ENCODE measurements at places on chromosomes 7 and 10.

- no peak for DNase-seq
Observed at GRCh38 chr7:98203261-98203963, 7.8 kb upstream of the BHLHA15 start.

- DNase-seq = no peak
Observed at GRCh38 chr10:7906128-7906527, 87.8 kb downstream of the TAF3 start.

DNA sequence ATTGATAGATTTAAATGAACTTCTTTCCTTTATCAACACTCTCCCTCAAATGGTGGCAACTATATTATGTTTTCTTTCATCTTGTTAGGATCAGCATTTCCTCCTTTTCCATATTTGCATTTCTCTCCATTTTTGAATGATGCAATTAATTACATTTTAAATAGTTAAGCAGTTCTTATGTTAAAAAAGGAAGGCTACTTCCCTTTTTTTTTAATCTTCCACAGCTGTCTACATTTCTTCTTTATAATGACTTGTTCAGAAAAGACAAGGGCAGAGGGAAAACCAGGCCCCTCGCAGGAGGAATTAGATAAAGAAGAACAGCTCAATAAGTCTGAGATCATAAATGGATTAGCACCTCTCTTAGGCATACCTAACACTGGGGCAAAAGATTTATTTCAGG is 208.9 kb downstream of the ARL4A start:
- DNase-seq = no peak

DNA sequence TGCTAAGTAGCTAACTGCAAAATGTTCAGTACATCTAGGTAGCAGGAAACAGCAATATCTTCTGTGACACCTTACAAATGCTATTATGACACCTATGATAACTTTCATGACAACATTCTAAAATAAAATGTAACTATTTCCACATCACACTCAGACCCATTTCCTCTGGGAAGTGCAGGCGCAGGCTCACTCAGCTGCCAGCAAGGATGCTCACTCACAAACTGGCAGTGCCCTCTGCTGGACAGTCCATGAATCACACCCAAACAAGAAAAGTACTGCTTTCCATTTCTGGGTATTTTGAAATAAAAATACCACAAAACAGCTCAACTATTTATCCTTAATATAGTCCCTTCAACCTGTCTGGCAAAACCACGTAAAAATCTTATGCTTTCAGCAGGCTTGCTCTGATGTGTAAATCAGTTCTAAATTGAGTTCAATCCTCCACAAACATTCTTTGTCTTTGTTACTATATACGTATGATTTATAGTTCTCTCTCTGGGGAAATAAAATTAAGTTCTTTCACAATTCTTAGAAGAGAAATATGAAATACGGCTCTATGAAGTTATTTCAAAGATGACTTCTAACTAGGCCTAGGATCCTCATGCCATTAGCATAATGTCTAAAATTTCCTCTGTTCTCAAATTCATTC is 176.6 kb downstream of the PARD3 start:
- peak; percentile 22 for DNase-seq

GRCh38 chr10:24390746-24391145 is 181.8 kb downstream of the KIAA1217 start:
- no peak for DNase-seq

GRCh38 chr10:99784016-99784726 is 1.7 kb downstream of the ABCC2 start:
- no peak for DNase-seq

- no peak for DNase-seq
Observed at GRCh38 chr10:113499806-113500205, 53.0 kb upstream of the HABP2 start.

GRCh38 chr7:12623885-12624498 is 53.5 kb downstream of the SCIN start:
- DNase-seq = no peak

GRCh38 chr10:124198125-124198501 is 104.7 kb upstream of the CHST15 start:
- no peak for DNase-seq

DNA sequence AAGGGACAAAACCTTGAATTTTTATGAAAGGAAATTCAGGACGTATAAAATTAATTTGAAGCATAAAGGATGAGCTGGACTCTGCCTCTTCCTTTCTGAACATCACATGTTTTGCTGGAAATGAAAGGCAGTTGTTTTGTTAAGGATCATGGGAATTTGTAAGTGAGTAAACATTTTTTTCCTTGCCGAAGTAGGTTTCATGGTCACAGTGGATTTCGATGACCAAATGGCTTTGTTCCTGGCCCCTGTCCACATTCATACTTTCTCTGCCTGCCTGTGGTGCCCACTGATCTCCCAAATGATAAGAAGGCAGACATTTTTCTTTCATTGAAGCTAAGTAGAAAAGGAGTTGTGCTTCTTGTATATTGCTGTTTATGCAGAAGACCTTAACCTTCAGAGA is 104.2 kb downstream of the ARID5B start:
- no peak for DNase-seq

DNA sequence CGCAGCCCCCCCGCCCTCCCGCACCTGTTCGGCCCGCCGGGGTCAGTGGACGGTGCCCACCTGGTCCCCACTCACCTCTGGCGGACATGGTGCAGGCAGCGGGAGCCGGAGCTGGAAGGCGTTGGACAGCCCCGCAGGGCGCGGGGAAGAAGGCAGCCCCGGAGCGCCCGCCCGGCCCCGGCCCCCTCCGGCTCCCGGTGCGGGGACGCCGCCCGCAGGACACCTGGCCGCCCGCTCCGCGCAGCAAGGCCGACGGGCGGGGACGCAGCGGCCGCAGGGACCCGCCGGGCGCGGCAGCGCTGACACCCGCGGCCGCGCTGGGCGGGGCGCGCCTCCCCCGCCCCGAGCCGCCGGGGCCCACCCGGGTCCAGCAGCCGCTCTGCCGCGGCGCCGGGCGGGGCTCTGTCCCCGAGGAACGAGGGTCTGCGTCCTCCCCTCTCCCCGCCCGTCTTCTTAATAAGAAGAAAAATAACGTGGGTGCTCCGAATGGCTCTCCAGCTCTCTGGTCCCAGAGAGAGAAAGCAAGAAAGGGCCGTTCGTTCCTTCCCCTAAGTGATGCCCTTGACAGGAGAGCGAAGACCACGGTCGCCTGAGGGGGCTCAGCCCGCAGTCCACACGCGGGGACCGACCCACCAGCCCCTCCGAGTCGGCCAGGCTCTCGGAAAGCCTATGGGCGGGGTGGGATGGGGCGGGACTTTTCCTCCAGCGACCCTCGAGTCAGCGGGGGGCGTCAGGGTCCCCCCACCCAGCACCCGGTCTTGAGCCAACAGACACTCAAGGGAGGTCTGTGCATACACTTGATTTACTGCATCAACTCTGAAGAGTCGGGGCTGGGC is 53.4 kb upstream of the FHIP2A start:
- no peak for DNase-seq

DNA sequence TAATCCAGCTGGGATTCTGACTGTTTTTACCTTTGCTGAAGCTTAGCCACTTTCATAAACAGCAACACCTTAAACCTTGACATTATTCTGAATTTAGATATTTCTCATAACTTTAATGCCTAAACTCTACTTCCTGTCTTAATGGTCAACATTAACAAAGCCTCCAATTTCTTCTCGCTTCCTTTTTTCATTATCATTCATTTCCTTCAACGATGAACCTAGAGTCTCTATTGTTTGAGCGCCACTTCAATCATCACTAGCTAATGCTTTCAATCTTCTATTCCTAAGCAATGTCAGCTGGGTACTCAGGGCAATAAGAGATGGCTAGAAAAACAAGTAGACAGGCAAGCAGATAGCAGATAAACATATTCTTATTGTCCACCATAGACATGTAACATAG is 96.6 kb upstream of the TMEM196 start:
- no peak for DNase-seq

- DNase-seq = no peak
Observed at GRCh38 chr10:74164716-74165529, 13.9 kb downstream of the ADK start.

- DNase-seq = no peak
Observed at GRCh38 chr7:131867461-131867860, 311.0 kb upstream of the PODXL start.

GRCh38 chr7:120344276-120344675 is 71.3 kb downstream of the KCND2 start:
- DNase-seq = no peak

- no peak for DNase-seq
Observed at GRCh38 chr10:45660876-45661411, 11.6 kb downstream of the ZFAND4 start.
